Stimulated activated CD4-positive, alpha-beta T cell treated with anti-CD3 and anti-CD28 coated beads, Interleukin-15, amount 100 ng/mL, for 48 hours (primary cell): ENCODE measurements at places on chromosomes 5 and 9.

DNA sequence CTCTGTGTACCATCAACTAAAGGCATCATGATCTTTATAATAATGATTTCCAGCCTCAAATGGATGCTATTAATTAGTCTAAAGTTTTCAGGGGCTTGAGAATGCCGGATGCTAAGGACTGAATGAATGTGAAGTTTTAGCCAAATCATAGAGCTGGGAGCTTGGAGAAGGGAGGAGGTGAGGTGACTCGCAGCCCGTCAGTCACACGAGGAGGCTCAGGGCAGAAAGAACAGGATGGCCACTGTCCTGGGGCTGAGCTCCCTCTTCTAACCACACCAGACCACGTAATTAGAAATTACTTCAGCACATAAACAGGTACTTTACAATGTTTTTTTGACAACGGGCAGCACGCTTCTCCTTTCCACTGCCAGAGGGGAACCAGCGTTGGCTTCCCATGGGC, 222.6 kb downstream of the NPR3 start:
- DNase-seq = no peak

- DNase-seq = no peak
Measured at GRCh38 chr5:167759057-167759821, 532.2 kb upstream of the WWC1 start.

- no peak for DNase-seq
Measured at GRCh38 chr9:107712390-107712789, 222.8 kb upstream of the KLF4 start.

DNA sequence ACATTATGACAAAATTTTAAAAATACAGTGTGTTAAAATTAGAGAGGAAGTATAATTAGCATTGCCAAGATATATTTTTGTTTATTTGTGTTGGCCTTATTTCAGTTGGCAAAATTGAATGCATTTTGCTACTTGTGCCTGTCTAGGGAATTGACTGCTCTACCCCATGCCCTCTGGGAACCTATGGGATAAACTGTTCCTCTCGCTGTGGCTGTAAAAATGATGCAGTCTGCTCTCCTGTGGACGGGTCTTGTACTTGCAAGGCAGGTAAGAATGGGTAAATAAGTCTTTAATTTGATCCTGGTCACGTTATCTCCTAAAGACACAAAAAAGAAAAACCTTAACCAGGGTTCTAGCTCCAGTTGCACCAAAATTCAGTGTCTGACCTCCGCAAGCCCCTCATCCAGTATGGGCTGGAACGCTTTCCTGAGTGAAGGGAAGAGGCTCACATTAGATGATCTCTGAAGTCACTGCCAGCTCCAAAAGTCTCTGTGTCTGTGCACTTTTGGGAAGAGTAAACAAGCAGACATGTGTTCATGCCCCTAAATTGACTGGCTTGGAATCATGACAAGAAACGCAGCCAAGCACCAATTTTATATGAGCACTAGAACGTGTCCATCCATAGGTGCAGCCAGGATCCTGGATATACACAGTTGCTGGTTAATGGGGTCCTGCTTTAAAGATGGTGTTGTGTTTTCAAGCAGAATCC, 98.3 kb upstream of the PRRC1 start:
- DNase-seq = no peak

GRCh38 chr9:101566904-101567724, 27.7 kb downstream of the PPP3R2 start:
- no peak for DNase-seq

GRCh38 chr5:15282611-15283010, 217.4 kb upstream of the FBXL7 start:
- no peak for DNase-seq

- no peak for DNase-seq
Measured at GRCh38 chr5:39226558-39226957, 7.2 kb upstream of the FYB1 start.

DNA sequence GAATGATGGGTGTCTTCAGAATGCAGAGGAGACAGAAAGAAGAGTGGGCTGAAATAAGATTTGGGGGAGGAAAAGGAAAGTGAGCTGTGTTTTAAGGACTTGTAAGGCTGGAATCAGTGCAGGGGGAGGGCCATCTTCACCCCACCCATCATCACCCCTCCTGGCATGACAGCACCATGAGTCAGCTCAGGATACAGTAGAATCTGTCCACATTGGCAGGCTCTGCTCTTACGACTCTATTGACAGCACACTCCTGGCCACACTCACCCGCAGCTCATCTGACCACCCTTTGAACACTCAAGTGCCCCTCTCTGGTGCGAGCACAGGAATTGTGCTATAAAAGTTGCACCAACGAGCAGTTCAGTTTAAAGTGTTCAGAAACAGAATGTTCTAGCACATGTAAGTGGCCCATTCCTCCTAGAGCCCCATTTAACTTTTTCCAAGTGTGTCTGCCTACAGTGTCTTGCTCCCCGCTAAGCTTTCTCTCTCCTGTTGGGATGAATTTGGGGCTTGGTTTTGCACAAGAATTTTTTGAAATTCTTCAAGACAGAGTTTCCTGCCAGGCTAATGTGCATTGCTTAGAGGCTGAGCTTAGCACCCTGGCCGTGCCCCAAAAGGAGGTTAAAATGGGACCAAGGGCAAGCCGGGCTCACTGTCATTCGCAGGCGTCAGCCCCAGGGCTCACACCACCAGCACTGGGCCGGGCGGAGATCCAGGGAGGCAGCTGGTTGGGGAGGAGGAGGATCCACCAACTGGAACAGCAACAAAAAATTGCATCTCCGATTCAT, 12.0 kb downstream of the ADRA1B start:
- no peak for DNase-seq

DNA sequence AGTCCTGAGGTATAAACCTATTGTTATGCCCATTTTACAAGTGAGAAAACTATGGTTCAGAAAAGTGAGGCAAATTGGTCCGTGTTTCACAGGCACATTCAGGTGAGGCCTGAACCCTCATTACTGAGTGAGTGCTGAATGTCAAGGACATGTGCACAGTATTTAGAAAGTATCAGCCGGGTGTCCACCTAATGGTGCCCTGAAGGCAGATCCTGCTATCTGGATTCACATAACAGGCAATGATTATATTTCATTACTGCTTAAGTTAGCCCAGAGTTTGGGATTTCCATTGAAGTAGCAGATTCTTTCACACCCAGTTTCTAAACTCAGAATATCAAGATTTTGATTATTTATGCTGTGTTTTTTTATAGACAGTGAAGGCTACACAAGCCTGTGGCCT, 142.7 kb downstream of the LHFPL2 start:
- DNase-seq = no peak

- DNase-seq = no peak
Measured at GRCh38 chr9:1140057-1140456, 89.9 kb downstream of the DMRT2 start.
